Left ventricle myocardium inferior (tissue), 1 donor: ENCODE measurements at places on chromosomes 2 and 18. TPM values are rescaled to one million over a fixed set of nuclear protein-coding genes. Genes with fewer than 3 reads are reported as not detected.
A peak's percentile ranks its signal among the peaks of the same experiment; 100 is the strongest.

- H3K27ac ChIP-seq, result no peak overlapping the region
- peaks cover 2% of the 10 kb centered on the region for H3K27me3 ChIP-seq
- peaks cover 6% of the 10 kb centered on the region for H3K4me1 ChIP-seq
- H3K4me3 ChIP-seq, result no peak overlapping the region
- no peaks in the 10 kb centered on the region for H3K36me3 ChIP-seq
These were observed 22.3 kb upstream of the C1QL2 start for GRCh38 chr2:119180892-119181291.

DNA sequence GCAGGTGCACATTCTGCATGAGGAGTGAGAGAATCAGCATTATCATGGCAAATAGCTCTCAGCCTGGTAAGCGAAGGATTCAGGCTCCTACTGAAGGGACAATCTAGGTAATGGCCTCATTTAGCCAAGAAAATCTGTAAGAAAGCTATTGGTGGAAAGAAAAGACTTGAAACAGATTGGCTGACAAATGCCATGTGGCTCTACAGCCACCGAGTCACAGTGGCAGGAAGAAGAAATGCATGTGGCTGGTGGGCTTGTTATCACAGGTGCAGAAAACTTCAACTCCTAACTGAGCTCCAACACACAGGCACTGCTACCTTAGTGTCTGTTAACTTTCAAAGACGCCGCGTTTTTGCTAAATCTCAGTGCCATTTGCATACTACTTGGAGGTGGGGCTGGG, 60.6 kb upstream of the REV1 start:
- H3K27ac ChIP-seq, result no peak overlapping the region
- no peaks in the 10 kb centered on the region for H3K27me3 ChIP-seq
- no peak for DNase-seq
- no peak overlapping the region for H3K4me3 ChIP-seq
- H3K36me3 ChIP-seq, result no peaks in the 10 kb centered on the region

GRCh38 chr2:209681201-209681735, 90.4 kb upstream of the UNC80 start:
- no peaks in the 10 kb centered on the region for H3K27me3 ChIP-seq
- H3K4me3 ChIP-seq, result no peak overlapping the region
- H3K27ac ChIP-seq, result no peak overlapping the region
- H3K4me1 ChIP-seq, result peaks cover 15% of the 10 kb centered on the region
- DNase-seq, result no peak

- no peaks in the 10 kb centered on the region for H3K36me3 ChIP-seq
- DNase-seq, result peak; percentile 17
- no peak overlapping the region for H3K4me3 ChIP-seq
- H3K4me1 ChIP-seq, result no peaks in the 10 kb centered on the region
These were observed 724 bp downstream of the NMS start for GRCh38 chr2:100470898-100471514.

GRCh38 chr2:45102579-45103117, 93.4 kb upstream of the SIX2 start:
- H3K4me3 ChIP-seq, result no peak overlapping the region
- H3K36me3 ChIP-seq, result no peaks in the 10 kb centered on the region
- no peaks in the 10 kb centered on the region for H3K4me1 ChIP-seq
- H3K27me3 ChIP-seq, result peaks cover 34% of the 10 kb centered on the region
- H3K27ac ChIP-seq, result no peak overlapping the region

DNA sequence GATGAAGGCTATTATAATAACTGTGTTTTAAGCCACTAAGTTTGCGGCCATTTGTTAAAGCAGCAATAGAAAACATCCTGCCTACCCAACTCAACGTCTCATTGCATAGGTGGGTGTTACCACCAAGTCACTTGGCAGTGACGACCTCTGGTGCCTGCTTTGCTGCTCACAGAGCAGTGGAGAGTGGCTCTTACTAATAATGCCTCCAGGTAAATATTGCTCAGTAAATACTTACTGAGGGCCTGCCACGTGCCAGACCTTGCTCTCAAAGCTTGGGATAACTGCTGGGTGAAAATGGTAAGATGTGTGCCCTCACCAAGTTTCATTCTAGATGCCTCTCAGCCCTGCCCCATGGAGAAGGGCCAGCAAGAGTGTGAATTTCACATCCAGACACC, 27.7 kb downstream of the ITGA6 start:
- no peaks in the 10 kb centered on the region for H3K27me3 ChIP-seq
- no peak for DNase-seq
- no peak overlapping the region for H3K4me3 ChIP-seq
- H3K27ac ChIP-seq, result peak overlapping the region; percentile 52
- H3K4me1 ChIP-seq, result peaks cover 79% of the 10 kb centered on the region
- H3K36me3 ChIP-seq, result no peaks in the 10 kb centered on the region

Gene GCG
- not detected for total RNA-seq

Gene AOX1
- 3.6 TPM for total RNA-seq

Gene DSC2
- 24.5 TPM for total RNA-seq
